ENCODE measurements at places on chromosomes 7 and 10.
A peak's percentile ranks its signal among the peaks of the same experiment; 100 is the strongest.

DNA sequence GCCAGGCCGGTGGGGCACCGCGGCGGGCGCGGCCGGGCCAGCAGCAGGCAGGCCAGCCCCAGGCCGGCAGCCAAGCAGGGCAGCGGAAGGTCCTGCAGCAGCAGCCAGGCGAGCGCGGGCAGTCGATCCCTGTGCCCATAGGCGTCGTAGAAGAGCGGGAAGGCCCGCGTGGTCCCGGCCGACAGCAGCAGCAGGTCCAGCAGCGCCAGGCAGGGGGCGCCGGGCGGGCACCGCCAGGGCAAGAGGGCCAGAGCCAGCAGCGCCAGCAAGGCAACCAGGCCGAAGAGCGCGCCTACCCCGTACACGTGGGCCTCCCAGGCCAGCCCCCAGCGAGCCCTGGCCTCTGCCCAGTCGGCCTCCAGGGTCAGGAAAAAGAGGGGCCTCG is 8.4 kb upstream of the RBM28 start:
- peak; percentile 12 for DNase-seq

GRCh38 chr10:132550366-132551092 is 12.9 kb downstream of the INPP5A start:
- DNase-seq: no peak

DNA sequence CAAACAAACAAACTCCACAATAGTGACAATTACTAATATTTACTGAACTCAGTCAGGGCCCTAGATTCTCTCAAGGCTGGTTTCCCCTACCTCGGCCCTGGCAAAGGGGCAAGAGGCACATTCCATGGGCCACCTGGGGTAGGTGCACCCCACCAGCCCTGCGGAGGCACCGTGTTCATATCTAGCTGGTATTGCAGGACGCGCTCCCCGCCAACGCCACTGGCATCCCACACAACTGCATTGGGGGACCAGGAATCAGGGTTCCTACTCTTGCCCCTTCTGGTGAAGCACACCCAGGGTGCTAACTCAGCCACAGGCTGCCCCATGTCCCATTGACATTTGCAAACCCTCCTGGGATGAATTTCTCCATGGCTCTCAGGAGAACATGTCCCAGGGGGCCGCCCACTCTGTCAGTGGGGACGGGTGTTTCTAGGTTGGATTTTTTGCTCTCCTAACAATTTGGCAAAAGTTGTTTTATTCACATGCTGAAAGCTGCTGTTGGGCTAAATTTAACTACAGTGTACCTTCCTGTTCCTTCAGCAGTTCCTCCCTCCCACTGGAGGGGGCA is 76.7 kb downstream of the ZRANB1 start:
- DNase-seq: no peak

GRCh38 chr7:111223802-111224253 is 132.9 kb downstream of the LRRN3 start:
- no peak for DNase-seq

GRCh38 chr7:73364006-73364728 is 36.2 kb downstream of the FKBP6 start:
- DNase-seq: no peak

GRCh38 chr10:78470267-78471103 is 436.8 kb downstream of the RPS24 start:
- peak; percentile 52 for DNase-seq

DNA sequence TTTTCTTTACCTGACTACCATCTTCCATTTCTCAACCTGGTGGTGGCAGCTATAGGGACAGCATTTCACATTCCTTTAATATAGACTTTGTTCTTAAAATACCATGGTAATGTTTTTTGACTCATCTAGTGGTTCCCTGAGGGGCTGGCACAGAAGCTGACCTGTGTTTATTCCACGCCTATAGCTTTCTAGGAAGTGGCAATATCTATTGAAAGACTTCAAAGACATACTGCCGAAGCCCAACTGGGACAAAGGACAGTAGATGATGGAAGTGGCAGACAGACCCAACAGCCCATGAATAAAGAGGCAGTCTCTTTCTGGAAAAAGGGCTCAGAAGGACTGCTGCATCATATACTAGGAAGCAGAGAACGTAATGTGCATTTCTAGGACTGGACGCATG is 11.2 kb downstream of the SUN3 start:
- no peak for DNase-seq

GRCh38 chr7:34851431-34851830 is 185.9 kb downstream of the DPY19L1 start:
- no peak for DNase-seq

- DNase-seq: no peak
Measured at GRCh38 chr7:17471325-17471724, 172.9 kb downstream of the AHR start.

DNA sequence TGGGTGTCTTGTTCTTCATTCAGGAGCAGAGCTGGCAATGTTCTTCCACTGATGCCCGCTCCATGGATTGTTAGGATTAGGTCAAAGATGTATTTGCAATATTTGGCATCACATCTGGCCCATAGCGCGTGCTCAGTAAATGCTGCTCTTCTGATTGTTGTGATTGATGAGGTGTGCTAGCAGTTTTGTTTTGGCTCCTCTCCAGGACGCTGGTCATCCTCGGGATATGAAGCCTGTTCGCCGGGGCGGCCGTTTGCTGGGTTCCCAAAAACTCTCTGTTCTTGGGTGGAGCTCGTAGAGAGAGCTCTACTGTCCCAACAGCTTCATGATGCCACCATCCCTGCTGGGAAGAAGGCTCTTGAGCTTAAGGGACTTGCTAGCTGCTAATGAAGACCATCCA is 96.9 kb downstream of the XRCC2 start:
- DNase-seq: no peak
